Frontal cortex (tissue), 4 donors: ENCODE measurements at places on chromosomes 7 and 10.

DNA sequence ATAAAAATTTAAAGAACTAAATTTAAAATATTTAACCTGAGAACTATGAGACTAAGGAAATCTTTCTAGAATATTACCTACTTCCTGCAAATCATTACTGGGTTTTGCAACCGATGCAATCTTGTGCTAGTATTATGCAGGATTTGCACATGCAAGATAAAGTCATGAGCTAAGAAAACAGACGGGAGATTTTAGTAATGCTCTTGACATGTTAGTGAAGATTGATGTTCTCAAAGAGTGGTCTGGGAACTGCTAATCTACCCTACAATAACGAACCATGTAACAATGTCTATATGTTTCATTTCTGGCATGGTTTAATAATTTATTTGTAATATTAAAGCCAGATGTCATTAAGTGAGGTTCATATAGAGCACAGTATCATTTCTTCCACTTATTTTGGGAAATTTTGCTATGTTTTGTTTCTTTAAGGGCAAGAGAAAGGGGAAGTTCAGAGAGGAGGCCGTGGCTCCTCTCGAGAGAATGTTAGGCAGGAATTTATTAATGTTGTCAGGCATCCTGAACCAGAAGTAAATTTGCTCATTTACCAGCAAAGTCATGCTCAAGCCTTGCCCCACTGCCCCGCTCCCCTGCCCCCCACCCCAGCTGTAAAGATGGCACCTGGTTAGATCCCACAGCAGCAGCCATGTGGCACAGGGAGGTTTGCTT is 22.8 kb downstream of the LRRC17 start:
- no peak for DNase-seq

DNA sequence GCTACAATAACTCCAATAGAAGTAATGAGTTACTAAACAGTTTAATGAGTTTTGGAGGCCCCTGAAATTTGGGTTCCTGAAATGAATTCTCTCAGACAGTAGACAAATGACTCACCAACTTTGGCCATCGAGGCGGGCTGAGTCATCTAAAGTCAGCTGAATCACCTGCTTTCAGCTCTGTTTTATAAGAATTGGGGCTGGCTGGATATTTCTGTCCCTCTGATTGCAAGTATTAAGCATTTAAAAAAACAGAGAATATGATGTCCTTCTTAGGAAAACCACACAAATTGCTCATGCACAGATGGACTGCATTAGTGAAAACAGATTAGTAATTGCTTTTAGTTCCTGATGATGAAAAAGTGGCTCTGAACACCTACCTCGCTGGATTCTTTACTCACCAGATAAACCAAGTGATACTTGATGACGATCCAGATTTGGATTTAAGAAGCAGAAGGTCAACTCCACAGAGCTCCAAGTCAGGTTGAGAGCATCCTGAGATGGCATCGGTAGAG is 59.1 kb downstream of the ZNF365 start:
- DNase-seq: peak; percentile 4

- DNase-seq: no peak
Observed at GRCh38 chr10:8056871-8057331, 2.4 kb downstream of the GATA3 start.

DNA sequence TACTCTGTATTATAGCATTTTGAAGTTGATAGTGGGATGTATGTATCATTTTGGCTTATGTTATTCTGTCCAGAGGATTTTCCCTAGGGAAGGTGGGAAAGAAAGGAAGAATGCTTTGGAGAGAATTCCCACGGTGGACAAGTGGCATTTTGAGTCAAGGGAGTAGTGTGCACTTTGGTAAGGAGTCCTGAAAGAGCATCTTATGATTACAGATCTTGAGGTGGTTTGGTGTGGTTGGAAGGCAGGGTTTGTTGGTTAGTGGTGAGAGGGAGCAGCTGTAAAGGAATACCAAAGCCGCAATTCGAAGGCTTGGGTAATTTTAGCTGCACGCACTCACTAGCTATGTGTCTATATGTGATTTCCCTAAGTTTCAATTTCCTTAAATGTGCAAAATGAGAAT is 16.1 kb downstream of the CCSER2 start:
- DNase-seq: no peak

DNA sequence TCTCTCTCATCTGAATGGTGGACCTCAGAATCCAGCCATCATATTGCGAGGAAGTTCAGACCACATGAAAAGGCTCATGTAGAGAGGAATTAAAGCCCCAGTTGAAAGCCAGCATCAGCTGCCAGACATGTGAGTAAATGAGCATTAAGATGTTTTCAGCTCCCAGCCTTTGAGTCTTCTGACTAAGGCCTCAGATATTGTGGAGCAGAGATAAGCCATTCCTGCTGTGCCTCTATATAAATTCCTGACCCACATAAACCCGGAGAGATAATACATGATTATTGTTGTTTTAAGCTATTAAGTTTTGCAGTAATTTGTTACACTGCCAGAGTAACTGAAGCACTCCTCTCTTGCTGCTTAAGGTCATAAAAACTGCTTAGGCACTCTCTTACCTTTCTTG is 14.6 kb downstream of the FAM149B1 start:
- no peak for DNase-seq

DNA sequence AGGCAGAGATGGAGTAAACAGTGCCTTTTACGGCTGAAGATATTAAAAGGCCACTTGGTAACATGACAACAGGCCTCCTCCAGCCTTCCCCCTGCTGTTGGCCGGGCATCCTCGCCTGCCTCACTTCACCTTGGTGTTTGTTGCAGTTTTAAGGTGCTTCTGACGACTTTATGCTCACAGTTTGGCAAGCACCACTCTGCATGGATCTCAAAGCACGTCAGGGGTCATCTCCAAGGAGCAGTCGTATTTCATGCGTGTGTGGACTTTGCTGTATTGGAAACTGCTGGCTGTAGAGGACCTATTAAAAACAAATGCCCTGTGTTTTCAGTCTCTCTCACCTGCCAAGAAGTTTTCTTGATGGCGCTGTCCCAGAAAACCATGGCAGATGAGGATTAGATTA is 483.1 kb downstream of the RPS24 start:
- DNase-seq: no peak

GRCh38 chr7:30596014-30596641 is 1.4 kb downstream of the GARS1 start:
- no peak for DNase-seq

DNA sequence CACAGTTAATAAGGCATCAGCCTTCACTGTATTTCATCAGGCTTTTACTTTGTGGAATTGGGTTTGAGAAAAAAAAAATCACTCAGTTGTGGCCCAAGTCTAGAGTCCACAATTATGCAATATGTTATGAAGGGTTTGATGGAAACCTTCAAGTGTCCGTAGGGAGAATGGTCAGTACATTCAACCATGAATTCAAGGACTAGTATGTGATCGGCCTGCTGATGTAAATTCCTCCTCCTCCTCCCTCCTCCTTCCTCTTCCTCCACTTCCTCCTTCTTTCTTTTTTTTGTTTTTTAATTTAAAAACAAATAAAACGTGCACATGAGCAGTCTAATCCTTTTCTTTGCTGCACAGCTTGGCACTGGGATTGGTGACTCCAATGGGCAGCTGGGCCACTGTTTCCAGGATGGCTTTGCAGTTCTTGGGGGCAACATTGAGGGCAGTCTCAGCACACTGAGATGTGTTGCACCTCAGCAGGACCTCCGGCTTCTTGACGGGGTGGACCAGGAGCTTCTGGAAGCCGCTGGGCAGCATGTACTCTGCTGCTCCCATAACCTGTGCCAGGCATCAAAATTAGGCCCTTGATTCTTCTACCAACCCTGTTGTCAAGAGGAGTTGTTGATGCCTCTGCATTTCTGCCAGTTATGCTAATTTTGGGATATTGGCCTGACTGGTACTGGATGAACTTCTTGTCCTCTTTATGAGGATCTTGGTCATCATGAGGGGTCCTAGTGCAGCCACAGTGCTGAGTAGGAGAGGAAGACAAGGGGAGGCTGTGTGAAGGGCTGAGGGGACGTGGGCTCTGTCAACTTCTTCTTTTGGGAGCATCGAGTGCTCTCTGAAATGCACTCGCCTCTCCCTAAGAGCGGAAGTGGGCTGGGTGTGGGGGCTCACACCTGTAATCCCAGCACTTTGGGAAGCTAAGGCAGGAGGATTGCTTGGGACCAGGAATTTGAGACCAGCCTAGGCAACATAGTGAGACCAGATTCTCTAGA is 9.3 kb upstream of the IL2RA start:
- DNase-seq: no peak

DNA sequence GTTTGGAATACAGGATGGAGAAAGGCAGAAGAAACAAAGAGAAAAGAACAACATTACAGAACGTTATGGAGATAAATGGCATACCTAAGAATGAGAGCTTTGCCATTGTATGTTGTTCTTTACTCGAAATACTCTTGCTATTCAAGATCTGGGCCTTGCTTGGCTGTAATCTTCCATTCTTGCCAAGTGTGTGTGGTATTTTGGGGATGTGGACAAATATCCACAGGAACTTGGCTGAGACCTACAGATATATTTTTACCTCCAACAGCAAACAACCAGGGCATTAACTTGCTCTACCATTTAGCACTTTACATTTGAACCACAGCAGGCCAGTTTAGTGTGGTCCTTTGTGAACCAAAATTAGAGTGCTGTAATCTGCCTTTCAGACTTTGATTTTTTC is 76.3 kb downstream of the DKK1 start:
- DNase-seq: no peak

- no peak for DNase-seq
Observed at GRCh38 chr7:87225696-87226095, 6.2 kb upstream of the TMEM243 start.

DNA sequence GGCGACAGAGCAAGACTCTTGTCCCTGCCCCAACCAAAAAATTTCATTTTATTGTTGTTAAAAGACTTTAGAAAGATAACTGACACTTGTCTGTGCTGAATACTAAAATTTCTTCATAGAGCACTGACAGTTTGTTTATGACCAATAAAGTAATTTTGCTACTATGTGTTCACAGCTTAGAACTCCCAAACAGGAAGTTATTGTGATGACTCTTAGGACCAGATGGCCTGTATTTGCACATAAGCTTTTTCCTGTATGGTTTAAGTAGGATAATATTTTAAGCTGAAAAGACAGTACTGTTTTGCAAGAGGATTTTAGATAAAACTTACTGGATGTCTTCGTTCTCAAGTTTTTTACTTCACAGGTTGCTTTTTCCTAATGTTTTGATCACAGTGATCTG is 80.7 kb downstream of the MMRN2 start:
- DNase-seq: no peak

DNA sequence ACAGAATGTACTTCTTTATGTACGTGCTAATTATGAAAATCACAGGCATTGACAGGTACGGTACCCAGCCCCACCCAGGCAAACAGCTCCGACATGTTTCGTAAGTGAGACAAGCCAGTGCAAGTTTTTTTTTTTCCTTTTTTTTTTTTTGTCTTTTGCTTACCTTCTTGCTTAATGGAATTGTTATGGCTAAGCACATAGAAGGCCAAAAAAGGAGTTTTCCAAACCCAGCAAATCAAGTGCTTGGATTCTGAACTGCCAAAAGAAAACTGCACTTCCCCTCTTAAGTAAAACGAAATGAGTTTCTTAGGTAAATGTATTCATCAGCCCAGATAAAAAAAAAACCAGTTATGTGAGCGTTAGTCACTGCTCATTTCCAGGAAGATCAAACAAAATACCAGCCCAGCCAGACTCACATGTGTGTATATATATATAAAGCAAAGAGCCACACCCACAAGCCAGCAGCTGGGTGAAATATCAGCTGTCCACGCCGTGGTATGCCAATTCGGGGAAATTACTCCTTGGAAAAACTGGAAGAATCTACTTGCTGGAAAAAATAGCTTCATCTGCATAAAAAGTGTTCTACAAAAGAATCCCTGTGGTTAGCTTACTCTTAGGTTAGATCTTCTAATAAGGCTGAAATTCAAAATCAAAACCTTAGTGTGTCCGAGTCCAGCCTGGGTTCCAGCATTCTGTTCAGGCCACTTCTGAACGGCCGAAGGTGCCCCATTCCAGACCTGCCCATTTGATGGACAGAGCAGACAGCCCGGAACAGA is 8.0 kb downstream of the KLF6 start:
- DNase-seq: no peak

DNA sequence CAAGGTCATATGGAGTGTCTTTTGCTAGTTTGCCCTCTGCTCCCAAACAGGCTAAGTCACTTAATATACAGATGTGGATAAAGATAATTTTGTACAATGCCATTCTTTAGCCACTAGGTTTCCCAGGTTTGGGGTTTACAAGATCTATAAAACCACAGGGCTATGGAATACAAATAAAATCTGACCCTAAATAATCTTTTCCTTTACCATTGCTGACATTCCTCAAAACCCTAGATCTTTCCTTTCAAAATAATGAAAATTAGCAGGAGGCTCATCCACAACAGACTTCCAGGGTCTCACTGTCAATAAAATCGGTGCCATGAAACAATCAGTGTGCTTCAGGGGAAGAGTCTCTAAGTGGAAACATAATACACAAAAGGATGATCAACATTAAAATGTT is 148.4 kb downstream of the CPEB3 start:
- DNase-seq: no peak

DNA sequence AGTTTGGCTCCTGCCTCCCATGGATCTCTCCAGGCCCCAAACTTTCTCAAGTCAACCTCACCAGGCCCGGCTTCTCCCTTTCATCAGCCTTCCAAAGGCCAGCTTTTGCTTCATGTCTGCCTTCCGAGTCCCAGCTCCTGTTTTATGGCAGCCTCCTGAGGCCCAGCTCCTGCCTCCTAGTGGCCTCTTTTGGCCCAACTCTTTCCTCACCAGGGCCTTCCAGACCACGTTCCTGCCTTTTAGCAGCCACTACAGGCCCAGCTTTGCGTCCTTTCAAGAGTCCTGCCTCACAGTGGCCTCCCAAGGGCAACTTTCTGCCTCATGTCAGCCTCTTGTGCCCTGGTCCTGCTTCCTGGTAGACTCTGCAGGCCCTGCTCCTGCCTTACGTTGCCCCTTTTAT is 15.3 kb upstream of the TMEM248 start:
- no peak for DNase-seq

DNA sequence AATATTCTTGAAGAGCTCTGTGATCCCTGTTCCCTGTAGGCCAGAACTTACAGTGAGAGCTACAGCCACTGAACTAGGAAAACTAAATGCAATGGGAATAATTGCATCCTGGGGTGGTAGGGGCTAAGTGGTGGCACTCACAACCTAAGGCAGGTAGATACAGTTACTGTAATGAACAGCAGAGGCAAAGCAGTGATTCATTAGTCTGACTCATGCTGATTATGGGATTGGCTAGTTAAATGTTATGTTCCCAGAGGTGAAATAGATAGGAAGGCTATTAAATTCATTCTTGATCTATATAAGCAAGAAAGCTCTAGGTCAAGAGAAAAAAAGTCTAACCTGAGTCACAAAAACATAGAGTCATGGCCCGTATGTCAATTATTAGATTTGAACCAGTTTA is 173.1 kb upstream of the MALRD1 start:
- DNase-seq: no peak

- no peak for DNase-seq
Observed at GRCh38 chr7:30899630-30900029, 12.0 kb upstream of the AQP1 start.
